BJ (cell line): ENCODE measurements at places on chromosomes 1 and 21. TPM values are rescaled to one million over a fixed set of nuclear protein-coding genes. Genes with fewer than 3 reads are reported as not detected.

The NPPA gene
- not detected in 2 replicates for polyA plus RNA-seq

The CBS gene
- 79.9 and 109 TPM in 2 replicates for polyA plus RNA-seq

The ICOSLG gene
- polyA plus RNA-seq, result 0.27 and 1.3 TPM in 2 replicates

The TTLL7 gene
- 4.7 and 7.6 TPM in 2 replicates for polyA plus RNA-seq
